ENCODE measurements at places on chromosomes 4 and X.

DNA sequence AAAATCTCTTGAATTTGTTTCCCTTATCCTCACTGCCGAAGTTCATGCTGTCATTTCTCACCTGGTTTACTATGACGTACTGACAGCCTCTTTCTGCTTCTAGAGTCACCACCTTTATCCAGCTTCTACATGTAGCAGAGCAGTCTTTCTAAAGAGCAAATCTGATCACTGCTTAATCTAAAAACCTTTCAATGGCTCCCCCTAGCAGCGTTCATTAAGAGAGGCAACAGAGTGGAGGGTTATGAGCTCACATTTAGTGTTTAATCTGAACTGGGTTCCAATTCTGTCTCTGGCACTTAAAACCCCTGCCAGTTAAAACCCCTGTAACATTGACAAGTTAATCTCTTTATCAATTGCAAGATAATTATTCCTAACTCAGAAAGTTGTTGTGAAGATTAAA is 4.4 kb downstream of the RBPJ start:
- peak; percentile 76 for DNase-seq

- peak; percentile 23 for DNase-seq
Measured at GRCh38 chrX:386239-386767, 404 bp downstream of the PPP2R3B start.

DNA sequence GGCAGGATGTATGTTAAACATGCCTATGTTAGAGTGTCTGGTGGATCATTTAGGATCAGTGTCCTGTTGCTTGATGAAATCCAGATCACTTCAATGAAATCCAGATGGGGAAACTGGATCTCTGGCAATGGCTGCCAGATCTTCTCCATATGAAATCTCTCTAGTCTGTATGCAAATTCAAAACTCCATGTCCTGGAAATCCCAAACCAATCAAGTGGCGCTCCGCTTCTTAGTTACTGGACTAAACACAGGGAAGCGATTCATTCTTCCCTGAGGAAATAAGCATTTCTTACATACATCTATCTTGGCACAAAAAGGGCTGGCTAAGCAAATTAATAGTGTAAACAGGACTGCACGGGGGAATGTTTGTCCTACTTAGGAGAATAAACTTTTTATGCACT is 94.9 kb downstream of the HDAC8 start:
- DNase-seq, result no peak

- no peak for DNase-seq
Measured at GRCh38 chr4:11097725-11098124, 331.0 kb downstream of the HS3ST1 start.

GRCh38 chr4:3107691-3108121 is 33.2 kb downstream of the HTT start:
- no peak for DNase-seq

GRCh38 chr4:8061573-8061972 is 97.0 kb downstream of the ABLIM2 start:
- DNase-seq, result no peak

DNA sequence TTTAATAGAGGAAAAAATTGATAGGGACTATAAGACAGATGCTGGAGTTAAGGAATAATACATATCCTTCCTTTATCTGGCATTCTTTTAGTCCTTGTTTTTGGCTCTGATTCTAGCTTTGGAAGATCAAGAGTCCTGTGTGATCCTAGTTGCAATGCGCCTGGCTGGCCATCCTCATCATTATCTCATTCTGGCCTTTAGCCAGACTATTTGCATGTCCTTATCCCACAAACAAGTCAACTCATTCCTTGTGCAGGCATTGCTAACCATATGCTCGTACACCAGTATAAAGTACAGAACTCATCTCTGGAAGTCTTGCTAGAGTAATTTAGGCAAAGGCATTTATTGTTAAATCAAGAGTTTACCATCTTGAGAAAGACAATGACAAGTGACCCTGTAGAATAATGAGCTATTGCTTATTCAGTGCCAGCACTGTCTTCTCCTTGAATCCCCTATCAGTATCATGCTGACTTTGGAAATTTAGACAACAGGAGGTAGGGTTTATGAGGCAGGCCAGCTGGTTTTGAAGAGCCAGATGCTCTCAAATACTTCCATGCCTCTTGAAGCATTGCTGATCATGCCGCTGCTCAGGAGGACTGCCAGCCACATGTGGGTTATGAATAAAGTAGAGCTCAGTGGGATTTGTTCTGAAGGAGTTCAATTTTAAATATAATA is 1730.3 kb upstream of the TENM3 start:
- peak; percentile 5 for DNase-seq

Measured in ELR (cell line).